Stimulated activated CD4-positive, alpha-beta T cell treated with anti-CD3 and anti-CD28 coated beads, Interleukin-4, amount 100 ng/mL, for 48 hours (primary cell): ENCODE measurements at places on chromosomes 12 and 14.

- DNase-seq = no peak
Observed at GRCh38 chr14:84041421-84041820, 1488.5 kb upstream of the FLRT2 start.

- DNase-seq = no peak
Observed at GRCh38 chr12:119672194-119672593, 4.3 kb downstream of the PRKAB1 start.

DNA sequence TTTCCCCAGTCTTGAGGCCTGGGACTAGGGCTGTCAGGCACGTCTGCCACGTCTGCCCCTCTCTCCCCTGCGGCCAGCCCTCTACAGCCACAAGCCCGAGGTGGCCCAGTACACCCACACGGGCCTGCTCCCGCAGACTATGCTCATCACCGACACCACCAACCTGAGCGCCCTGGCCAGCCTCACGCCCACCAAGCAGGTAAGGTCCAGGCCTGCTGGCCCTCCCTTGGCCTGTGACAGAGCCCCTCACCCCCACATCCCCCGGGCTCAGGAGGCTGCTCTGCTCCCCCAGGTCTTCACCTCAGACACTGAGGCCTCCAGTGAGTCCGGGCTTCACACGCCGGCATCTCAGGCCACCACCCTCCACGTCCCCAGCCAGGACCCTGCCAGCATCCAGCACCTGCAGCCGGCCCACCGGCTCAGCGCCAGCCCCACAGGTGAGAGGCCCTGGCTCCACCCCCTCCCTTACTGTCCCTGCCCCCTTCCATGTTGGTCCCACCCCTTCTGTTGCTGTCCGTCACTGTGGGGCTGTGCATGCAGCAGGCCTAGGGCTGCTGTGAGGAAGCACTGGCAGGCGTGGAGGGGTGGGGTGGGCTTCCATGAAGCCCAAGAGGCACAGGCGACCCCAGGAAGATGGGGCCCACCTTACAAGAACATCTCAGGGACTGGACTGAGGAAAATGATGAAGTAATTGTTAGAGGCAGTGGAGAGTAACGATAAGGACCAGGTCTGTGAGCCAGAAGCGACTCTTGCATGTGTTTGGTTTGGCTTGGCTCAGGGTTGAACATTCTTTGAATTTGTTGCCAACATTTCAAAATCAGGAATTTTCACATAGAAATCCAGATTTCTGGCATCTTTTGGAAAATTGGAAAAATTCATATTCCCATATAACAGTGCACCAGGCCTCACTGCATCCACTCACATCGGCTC, 16.8 kb downstream of the C12orf43 start:
- DNase-seq = no peak

GRCh38 chr12:128803788-128804187, 20.0 kb downstream of the SLC15A4 start:
- DNase-seq = no peak

DNA sequence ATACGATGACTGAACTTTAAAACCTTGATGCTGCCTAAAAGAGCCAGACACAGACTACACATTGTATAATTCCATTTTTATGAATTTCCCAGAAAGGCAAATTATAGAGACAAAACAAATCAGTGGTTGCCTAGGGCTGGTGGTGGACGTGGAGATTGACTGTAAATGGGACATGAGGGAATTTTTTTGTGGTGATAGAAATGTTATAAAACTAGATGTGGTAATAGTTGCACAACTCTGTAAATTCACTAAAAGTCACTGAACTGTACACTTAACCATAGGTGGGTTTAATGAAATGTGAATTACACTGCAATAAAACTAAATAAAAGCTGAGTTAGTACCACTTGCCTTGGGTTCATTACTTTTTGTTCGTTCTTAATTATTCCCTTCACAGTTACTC, 72.1 kb downstream of the PLEKHA5 start:
- DNase-seq = no peak

DNA sequence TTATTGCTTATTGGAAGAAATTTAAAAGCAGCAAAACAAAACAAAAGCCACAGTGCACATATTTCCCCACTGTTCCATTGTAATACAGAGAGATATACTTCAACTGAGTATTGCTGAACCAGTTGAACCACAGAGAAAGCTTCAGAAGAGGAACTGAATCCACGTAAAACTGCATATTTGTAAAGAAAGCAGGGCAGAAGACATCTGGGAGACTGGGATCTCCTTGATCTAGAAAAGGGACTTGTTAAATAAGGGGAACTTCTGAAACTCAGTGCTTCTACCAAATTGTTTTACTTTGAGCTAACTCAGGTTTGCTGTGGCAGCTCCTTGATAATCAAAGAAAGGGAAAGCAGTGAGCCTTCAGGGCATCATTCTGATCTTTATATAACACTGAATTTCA, 411.1 kb upstream of the MDGA2 start:
- no peak for DNase-seq

DNA sequence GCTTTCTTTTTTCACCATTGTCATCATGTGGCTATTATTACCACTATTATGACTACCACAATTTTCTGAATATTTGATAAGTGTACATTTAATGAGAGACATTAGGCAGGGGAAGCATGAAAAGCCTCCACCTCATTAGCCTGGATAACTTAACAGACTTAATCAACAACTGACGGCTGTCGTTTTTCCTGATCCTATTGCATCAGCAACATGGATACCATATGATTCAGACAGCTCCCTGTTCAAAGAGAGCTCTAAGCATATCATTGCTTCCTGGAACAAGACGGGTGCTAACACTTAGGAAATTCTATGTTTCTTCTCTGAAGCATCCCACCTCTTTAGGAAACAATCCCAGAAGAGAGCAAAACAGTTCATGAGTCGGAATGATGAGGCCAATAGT, 765.2 kb downstream of the NOVA1 start:
- DNase-seq = no peak

DNA sequence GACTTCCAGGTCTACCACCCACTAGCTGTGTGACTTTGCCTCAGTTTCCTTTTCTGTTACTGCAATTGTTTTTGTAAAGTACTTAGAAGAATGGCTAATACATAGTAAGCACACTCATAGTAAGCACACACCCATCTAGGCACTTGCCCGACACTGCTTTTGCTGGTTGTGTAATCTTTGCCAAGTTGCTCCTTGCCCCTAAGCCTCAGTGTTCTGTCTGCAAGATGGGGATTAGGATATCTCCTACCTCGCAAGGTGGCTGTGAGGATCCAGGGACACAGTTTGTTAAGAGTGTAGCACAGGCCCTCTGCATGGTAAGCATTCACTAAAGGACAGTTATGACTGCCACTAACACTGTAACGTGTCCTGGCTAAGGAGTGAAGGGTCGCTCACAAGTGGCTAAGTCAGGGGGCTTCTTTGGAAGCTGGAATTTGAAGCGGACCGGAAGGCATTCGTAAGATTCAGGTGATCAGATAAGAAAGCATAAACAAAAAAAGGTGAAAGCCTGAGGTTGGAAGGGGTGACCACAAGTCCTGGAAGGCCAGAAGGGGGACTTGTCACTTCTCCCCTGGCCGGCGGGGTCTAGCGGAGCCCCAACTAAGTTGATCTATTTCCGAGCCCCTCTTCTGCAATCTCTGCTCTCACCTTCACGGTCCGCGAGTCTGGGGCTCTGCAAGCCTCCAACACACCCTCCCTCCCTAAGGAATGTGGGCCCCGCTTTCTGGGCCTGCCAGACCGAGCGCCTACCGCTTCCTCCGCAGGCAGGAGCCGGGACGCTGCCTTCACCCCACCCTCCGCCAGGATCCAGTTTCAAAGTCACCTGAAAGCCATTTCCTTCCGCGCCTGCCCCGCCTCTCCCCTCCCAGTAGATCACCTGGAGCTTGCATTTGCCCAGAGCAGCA, 1.5 kb upstream of the PLEKHG3 start:
- no peak for DNase-seq

GRCh38 chr12:12121061-12121460, 50.3 kb downstream of the BCL2L14 start:
- no peak for DNase-seq

GRCh38 chr12:92518071-92518470, 184.7 kb upstream of the PLEKHG7 start:
- no peak for DNase-seq

GRCh38 chr12:90574676-90575075, 380.3 kb downstream of the CCER1 start:
- no peak for DNase-seq

DNA sequence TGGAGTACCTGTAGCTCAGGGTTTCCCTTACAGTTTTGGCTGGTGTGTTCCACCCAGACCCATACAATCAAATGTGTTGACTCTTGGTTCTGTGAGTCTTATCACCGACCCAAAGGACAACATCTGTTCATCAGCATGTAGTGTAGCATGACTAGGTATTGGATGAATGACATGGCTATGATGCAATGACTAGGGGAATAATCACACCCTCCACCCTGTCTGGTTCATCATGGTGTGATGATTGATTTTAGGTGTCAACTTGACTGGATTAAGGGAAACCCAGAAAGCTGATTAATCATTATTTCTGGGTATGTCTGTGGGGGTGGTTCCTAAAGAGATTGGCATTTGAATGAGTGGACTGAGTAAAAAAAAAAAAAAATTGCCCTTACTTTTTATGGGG, 311.3 kb downstream of the DPF3 start:
- DNase-seq = no peak

DNA sequence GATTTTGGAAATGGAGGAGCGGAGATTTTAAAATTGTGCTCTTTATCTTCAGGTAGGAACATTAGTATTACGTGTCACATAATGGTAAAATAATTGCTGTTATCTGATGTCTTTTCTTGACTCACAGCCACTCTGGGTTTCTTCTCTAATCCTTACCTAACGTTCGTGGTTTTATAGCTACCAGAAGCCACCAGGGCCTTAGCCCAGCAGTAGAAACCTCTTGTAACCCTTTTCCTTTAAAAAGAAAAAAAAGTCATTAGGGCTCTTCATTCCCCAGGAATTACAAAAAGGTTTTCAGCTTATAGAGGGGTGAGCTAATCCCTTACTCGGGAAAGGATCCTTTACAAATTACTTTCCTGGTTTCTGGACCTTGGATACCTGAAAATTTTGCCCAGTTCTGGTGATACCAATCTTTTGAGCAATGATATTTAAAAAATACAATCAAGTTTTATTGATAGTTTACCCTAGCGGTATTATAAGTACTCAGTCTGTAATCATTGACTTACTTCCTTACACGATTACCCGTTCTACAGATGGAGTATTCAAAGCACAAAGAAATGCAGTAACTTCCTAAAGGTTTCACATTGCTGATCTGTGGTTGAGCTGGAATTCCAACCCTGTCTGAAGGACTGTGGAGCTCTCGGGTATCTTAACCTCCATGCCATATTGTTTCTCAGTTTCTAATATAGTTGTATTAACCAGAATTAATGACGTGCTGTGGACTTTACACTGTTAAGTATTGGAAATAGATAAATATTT, 1.6 kb downstream of the GABARAPL1 start:
- DNase-seq = no peak

DNA sequence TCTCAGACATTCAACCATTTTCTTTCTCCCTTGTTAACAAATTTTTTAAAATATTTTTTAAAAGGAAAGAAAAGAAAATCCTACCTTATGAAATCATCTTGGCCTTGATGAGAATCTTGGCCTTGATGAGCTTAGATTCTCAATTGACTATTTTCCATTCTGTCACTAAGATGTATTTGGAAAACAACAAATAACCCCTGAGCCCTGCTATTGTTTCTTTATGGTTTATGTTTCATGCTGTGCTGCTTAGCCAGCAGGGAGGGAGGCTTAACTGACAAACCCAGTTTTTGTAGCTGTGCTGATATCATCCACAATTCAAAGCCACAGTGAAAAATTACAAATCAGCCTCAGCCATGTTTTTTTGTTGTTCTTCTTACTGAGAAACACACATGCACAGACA, 404.1 kb downstream of the RAD51B start:
- no peak for DNase-seq

DNA sequence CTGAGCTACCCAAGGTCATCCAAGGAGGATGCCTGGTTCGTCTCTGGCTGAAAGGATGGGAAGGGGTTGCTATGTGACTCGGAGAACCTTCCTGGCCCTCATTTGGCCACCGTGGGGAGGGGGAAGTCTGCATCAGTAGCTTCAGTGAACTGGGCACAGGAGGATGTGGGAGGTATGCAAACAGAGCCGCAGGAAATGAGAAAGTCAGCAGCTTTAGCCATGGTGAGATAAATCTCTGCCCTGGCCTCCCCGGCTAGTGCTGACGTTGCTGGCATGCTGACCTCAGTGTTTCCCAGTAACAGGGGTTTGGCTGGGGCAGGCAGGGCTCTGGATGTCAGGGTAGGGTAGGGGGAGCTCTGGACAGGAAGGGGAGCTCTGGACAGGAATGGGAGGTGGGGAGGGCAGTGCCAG, 2.3 kb upstream of the CEBPE start:
- DNase-seq = no peak

DNA sequence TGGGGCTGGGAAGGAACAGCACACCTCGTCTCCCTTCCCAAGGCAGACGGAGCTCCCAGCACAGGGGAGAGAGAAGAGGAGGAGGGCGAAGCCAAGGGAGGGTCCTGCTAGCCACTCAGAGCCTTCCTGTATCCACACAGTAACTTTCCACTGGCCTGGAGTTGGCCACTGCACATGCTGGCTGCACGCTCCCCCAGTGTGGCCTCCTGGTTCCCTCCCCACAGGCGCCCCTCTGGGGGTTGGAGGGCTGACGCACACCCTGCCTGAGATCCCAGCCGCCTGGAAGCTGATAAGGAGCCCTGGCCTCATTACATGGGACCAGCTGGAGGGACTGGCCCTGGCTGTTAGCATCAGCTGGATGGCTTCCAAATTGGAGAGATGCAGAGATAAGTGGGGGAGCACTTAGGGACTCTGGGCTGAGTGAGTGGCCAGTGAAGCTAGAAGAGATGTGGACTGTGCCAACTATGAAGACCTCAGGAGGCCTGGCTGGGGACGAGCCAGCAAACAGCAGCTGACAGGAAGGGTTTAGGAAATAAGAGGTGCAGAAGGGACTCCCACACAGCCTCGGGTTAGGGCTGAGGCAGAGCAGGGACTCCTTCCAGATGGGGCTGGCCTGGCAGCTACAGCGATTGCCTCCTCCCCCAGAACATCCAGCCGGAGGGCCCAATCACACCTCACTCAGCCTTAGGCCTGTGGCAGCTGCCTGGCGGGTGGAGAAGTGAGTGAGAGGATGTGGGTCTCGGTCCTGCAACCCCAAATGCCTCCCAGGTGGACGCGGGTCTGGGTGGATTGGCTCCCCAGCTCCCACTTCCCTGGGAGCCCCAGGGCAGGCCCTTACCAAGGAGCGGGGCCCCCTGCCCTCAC, 26.3 kb upstream of the BCDIN3D start:
- DNase-seq = no peak

DNA sequence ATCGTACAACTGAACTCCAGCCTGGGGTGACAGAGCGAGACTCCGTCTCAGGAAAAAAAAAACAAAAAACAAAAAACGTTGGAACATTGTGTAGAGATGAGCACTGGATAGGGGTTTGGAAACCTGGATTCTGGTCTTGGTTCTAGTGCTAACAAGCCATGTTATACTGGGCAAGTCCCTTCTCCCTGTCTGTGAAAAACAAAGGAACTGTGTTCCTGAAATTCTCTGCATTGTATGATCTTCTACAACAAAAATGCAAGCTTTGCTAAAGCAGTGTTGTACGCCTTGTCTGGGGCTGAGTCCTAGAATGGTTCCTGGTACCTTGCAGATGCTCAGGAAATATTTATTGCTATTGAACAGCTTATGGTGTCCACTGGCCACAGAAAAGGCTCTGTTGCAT, 13.4 kb downstream of the GPRC5D start:
- no peak for DNase-seq
